A172 (cell line): ENCODE measurements at places on chromosomes 7 and 10. TPM values are rescaled to one million over a fixed set of nuclear protein-coding genes. Genes with fewer than 3 reads are reported as not detected.

Gene ITGB8
- total RNA-seq, result 17.8 and 20.8 TPM in 2 replicates

Gene C7orf33
- total RNA-seq, result not detected in 2 replicates

Gene RHOBTB1
- 44.4 and 57.2 TPM in 2 replicates for total RNA-seq

Gene TPST1
- total RNA-seq, result 56.5 and 58.8 TPM in 2 replicates

Gene INA
- total RNA-seq, result not detected in 2 replicates

Gene PLEKHS1
- 0.31 TPM in 1 of 2 replicates, not detected in the other for total RNA-seq

Gene IL15RA
- 10.3 and 16.3 TPM in 2 replicates for total RNA-seq

Gene PRKG1
- total RNA-seq, result 0.05 and 0.22 TPM in 2 replicates

Gene VIPR2
- total RNA-seq, result 0.12 TPM in 1 of 2 replicates, not detected in the other

Gene PSAP
- total RNA-seq, result 495 and 497 TPM in 2 replicates

Gene PTPRZ1
- not detected in 2 replicates for total RNA-seq

Gene ZNF853
- total RNA-seq, result 4.3 and 5.4 TPM in 2 replicates

Gene BBIP1
- total RNA-seq, result 47.6 and 76.2 TPM in 2 replicates

Gene LIPK
- not detected in 2 replicates for total RNA-seq

Gene C7orf57
- total RNA-seq, result 0.62 and 1.6 TPM in 2 replicates

Gene HSPA12A
- 9.7 and 12.1 TPM in 2 replicates for total RNA-seq

Gene GRM3
- not detected in 2 replicates for total RNA-seq

Gene CFAP69
- total RNA-seq, result 2.1 and 5.1 TPM in 2 replicates

Gene GRM8
- total RNA-seq, result not detected in 2 replicates

Gene DNAJB6
- total RNA-seq, result 191 and 201 TPM in 2 replicates

Gene LIPN
- total RNA-seq, result not detected in 2 replicates

Gene SLC37A3
- 7.6 and 10.8 TPM in 2 replicates for total RNA-seq
